Mucosa of gallbladder (tissue), 1 donor: ENCODE measurements at places on chromosomes 7 and 10. TPM values are rescaled to one million over a fixed set of nuclear protein-coding genes. Genes with fewer than 3 reads are reported as not detected.

- DNase-seq: no peak
These were observed 165.8 kb downstream of the UBE2H start for GRCh38 chr7:129786825-129787563.

Gene TRIM74
- 2.7 TPM for total RNA-seq

DNA sequence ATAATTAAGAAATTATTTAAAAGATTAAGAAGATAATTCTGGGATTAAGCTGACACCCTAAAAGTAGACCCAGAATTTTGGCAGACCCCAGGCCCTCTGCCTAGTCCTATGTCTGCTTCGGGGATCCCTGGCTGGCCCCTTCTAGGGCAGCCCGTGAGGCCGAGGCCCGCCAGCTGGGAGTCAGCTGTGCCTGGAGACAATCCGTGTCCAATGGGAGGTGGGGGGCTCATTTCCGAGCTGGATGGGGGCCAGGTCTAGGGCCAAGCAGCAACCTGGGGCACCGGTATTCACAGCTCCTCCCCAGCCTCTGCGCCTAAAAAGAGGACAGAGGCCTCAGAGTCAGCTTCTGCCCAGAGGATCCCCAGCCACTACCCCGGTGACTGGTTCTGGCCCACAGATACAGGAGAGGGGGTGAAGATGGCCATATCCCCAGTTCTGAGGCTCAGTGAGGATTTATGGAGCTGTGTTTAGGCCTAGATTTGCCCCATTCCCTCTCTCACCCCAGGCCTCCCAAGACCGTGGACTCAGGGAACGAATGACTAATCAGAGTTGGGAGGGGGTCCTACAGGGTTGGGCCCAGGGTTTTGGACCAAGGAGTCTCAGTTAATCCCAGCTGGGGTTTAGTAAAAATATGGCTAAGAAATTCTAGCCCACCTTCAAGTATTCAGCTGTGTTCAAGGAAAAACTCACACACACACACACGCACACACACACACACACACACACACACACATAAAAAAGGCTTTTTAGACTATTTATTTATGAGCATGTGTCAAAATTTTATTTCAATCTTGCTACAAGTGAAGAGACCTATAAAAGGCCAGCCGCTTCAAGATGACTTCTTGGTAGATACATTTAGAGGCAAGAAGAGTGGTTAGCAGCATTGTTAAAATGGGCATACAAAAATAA, 37.4 kb upstream of the LBX1 start:
- no peak for DNase-seq

Gene SEMA4G
- 55.1 TPM for total RNA-seq

GRCh38 chr10:31194986-31195385, 124.0 kb upstream of the ZEB1 start:
- no peak for DNase-seq

DNA sequence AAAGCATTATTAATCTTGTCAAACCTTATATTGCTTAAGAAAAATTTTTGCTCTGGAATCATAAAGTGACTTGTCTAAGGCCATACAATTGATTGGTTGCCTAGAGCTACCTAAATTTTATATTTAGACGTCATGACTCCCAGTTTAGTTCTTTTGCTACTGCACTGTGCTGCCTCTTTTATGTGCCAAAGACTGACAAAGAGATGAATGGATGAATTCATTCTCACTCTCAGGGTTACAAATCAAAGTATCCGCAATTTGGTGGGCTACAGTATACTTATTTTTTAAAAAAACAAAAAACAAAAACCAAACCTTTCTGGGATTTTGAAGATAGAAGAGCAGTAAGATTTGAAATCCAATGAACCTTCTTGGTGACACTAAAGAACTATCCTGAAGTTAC, 27.7 kb upstream of the TMEM229A start:
- DNase-seq: no peak

Gene KCP
- 5.2 TPM for total RNA-seq

GRCh38 chr10:25786899-25787298, 147.1 kb upstream of the MYO3A start:
- DNase-seq: no peak

- DNase-seq: no peak
These were observed 550.0 kb downstream of the REEP3 start for GRCh38 chr10:64071218-64071617.

DNA sequence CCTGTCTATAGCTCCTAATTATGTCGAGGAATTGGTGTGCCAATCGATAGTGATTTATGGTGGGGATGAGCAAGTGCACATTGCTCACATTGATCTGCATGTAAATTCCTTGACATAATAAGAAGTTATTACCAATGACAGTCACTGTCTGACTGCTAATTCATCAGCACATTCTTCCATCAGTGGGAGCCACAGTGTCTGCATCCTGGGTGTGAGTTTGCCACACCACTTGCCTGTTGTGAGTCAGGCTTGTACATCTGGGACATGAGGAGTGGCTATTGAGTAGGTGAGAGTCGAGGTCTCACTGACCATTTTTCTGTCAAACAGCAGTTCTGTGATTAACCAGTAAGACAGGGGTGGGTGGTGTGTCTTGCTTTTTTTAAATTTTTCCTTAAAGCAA, 263.4 kb downstream of the LRMDA start:
- DNase-seq: no peak

- DNase-seq: no peak
These were observed 7.9 kb upstream of the MYL7 start for GRCh38 chr7:44148961-44149536.

GRCh38 chr7:5394264-5395105, 29.1 kb downstream of the TNRC18 start:
- no peak for DNase-seq

GRCh38 chr10:76880931-76881330, 756.7 kb downstream of the KCNMA1 start:
- DNase-seq: no peak

DNA sequence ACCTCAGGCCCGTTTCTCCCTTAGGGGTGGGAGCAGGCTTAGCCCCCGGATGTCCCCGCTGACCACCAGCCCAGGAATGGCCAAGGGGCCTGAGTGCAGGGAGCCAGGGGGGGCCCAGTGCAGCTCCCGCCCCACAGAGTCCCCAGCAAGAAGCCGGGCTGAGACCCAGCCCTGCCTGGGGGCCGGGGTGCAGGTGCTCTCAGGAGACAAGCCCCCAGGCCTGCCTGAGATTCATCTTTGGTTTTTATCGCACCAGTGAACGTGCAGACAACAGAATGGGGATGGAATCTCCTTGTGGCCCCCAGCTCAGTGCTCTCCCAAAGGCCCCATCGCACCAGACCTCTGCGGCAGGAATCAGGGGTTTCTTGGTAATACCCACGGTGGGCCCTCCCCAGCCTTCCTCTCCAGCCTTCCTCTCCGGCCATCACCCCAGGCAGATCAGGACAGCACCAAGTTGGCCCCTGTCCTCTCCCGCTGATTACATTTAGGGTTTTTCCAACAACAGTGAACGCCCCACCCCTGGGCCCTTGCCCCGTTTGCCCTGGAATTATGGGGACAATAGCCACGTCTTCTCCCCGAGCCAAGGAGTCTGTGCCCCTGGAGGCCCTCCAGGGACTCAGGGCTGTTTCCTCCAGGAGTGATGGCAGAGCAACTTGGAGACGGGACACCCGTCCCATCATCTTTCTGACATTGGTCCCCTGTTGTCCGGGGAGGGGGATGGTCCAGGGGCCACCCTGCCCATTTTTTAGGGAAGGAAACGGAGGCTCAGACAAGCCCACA, 22.4 kb downstream of the ADAP1 start:
- no peak for DNase-seq

Gene TUBAL3
- 0.49 TPM for total RNA-seq

DNA sequence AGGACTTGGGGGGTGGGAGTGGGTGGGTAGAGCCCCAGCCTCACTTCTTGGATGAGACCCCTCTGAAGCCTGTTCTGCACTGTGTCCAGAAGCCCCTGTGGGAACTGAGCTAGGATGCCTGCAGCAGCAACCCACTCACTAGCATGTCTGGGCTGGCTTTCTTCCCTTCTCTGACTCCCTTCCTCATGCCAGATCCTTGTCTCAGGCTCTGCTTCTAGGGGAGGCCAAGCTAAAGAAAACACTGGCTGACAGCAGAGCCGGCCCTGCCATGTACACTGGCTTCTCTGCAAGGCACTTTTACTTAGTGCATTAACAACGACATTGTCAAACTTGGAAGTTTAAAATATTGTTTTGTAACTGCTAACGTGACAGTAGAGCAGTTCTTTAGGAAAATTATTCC, 50.2 kb downstream of the ARHGAP22 start:
- DNase-seq: no peak

Gene IDI2
- not detected for total RNA-seq

Gene COL13A1
- total RNA-seq: 2.5 TPM

DNA sequence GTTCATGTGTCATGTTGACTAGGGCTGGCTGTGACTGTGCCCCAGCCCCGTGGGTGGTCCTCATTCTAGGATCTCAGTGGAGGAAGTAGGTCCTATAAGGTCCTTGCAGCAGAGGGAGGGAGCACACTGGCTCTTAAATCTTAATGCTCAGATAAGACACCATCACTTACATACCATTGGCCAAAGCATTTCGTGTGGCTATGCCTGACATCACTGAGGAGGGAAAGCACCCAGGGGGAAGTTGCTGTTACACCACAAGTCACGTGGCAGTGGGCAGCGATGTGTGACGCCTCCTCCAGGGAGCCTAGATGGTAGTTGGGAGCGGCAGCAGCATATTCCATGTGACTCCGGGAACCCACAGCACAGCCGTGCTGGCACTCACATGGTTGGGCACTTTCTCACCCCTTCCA, 224.7 kb upstream of the SH2B2 start:
- peak; percentile 18 for DNase-seq

- DNase-seq: no peak
These were observed 55.5 kb downstream of the CCDC186 start for GRCh38 chr10:114118514-114118913.

DNA sequence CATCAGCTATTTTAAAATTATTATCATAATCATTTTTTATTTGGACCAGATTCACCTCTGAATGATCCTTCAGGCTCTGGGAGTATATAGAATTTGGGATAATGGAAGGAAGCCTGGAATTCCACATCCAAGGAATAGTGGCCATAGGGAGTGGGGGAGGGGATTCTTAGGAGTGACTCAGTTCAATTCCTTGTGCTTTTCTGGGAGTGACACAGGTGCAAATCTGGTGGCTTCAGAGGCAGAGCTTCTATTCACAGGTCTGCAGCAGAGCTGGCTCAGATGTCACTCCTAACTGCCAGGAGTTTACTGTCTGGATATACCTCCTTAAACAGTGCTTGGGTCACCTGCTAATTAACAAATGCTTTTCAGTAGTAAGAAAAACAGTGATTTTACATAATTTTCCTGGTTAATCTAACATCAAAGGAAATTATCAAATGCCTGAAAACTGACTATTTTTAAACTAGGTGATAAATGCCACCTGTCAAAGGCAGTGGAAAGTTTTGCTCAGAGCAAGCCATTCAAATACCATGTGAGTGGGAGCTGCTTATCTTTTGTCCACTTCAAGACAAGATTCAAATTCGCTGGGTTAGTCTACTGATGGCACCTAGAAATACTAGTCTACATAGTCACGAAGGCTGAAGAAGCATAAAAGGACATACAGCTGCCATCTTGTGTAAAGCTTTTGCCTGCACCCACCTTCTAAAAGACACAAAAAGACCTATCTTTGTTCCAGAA, 106.7 kb upstream of the LAMB4 start:
- DNase-seq: no peak

GRCh38 chr7:21373031-21373430, 54.9 kb upstream of the SP4 start:
- DNase-seq: no peak

- no peak for DNase-seq
These were observed 55.5 kb downstream of the TES start for GRCh38 chr7:116265881-116266280.

DNA sequence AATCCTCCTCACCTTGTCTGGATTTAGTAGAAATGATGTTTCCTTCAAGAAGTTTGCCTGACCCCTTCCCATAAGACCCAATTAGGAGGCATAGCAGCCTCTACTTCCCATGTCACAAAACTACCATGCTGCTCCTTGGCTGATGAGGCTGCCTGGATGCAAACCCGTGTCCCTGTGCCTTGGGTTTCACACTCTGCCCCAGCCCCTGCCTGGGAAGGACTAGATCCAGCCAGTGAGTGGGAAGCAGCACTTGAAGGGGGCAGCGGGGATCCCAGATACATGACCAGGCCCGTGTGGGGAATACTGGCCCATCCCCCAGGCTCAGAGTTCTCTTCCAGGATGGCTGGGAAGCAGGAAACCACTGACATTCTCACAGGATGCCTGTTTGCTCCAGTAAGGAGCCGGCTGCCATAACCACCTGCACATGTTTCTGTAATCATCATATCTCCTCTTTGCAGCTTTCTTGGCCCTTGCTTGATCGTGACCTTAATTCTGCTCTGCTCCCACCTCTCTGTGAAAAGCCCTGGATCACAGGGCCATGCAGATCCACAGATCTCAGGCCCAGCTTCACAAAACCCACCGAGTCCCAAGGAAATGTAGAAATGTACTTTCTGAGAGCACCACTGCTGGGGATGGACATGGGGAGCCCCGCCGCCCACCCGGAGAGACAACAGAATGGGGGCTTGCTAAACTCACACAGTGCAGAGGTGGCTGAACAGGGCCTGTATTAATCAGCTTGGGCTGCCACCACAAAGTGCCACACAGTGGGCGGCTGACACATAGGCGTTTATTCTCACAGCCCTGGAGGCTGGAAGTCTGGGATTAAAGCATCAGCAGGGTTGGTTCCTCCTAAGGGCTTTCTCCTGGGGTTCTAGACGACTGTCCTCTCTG, 287.8 kb upstream of the IGFBP3 start:
- DNase-seq: no peak

DNA sequence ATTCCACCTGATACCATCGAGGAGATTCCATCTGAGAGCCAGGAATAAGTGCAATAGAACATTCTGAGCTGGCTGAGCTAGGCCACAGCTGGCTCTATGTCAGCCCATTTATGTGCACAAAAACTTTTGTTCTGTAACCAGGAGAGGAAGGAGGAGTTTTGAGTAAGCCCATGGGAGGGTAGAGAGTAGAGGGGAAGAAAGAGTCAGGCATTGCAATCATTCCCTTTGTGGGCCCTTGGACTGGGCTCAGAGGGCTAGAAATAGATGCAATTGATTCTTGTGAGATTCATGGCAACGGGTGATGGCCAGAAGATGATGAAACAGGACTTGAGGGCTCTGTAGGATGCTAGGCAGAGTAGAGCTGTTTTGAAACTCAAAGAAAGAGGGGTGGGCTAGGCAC, 104.6 kb upstream of the KIF5B start:
- DNase-seq: no peak

- DNase-seq: no peak
These were observed 63.7 kb downstream of the GALNT11 start for GRCh38 chr7:152089183-152089582.

- DNase-seq: no peak
These were observed 566 bp downstream of the ASNS start for GRCh38 chr7:97871659-97872024.

DNA sequence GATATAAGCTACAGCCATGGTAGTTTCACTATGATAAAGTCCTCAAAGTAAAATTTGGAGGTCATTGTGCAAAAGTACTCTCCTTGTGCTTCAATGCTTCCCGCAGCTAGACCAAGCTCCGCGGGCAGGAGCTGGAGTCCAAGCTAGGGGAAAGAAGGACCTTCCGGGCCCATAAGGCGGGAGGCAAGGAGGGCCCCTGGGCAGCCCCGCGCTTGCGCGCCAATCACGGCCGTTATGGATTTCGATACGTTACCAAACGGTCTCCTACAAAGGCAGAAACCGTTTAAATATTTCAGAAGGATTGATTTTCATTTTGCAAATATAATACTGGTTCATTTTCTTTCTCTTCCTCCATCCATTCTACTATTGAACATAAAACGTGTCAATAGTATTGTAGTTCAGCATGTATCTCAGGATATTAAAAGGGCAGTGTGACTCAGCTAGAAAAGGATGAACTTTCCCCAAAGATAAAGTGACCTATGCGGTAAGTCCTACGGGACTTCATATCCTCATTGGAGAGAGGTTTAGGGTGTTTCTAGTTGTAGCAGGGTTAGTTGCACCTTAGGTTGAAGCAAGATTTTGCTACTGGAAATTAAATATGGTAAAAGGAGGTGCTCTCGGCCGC, 128.0 kb downstream of the KIF20B start:
- DNase-seq: no peak
